ENCODE measurements at places on chromosomes 5 and 9.

DNA sequence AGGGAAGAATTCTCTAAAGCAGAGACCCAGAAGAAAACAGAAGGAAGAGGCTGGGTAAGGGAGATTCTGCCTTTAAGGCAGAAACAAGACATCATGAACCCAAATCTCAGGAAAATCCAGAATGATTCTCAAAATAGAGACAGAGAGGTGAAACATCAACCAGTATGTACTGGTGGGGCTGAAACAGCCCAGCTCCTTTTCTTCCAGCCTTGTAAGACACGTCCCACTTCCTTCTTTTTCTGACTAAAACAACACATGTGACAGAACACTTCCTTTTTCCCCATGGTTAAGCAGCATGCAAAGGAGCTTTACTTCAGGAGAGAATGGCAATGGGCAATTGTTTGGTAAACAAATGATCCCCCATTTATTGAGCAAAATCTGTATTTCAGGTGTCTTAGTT lies 230.8 kb upstream of the NR4A3 start:
- peaks cover 50% of the 10 kb centered on the region for H3K4me1 ChIP-seq
- peak overlapping the region; percentile 60 for H3K4me3 ChIP-seq
- no peaks in the 10 kb centered on the region for H3K27me3 ChIP-seq
- no peaks in the 10 kb centered on the region for H3K36me3 ChIP-seq

DNA sequence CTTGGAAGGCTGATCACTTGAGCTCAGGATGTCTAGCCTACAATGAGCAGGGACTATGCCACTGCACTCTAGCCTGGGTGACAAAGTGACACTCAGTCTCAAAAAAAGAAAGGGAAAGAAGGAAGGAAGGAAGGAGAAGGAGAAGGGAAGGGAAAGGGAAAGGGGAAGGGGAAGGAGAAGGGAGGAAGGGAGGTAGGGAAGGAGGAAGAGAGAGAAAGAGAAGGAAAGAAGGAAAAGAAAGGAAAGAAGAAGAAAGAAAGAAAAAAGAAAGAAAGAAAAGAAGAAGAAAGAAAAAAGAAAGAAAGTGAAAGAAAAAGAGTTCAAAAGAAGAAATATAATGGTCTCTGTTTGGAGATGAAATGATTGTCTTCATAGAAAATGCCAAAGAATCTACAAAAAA lies 10.8 kb upstream of the CSF1R start:
- H3K4me3 ChIP-seq = no peak overlapping the region
- no peaks in the 10 kb centered on the region for H3K36me3 ChIP-seq
- H3K4me1 ChIP-seq = no peaks in the 10 kb centered on the region

DNA sequence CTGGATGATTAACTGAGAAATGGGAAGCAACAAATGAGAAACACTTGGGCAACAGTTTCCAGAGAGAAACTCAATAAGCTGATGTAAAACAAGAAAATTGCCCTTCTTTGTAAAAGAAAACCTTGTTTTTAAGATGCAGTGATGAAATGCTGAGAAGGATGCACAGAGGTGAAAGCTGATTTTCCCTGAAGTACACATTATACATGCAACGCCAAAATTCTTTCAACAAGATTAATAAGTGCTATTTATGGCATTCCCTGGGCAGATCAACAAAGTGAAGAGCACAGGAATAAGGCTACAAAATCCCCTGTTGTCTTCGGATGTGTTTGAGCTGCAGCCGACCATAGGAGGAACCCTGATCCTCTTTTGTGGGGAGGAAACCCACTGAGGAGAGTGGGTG lies 208.0 kb upstream of the ANKH start:
- H3K27me3 ChIP-seq = no peaks in the 10 kb centered on the region
- no peaks in the 10 kb centered on the region for H3K36me3 ChIP-seq
- no peak for DNase-seq
- H3K4me3 ChIP-seq = no peak overlapping the region
- H3K4me1 ChIP-seq = no peaks in the 10 kb centered on the region
- no peak overlapping the region for H3K27ac ChIP-seq

- H3K36me3 ChIP-seq = no peaks in the 10 kb centered on the region
- H3K4me3 ChIP-seq = no peak overlapping the region
- H3K4me1 ChIP-seq = peaks cover 11% of the 10 kb centered on the region
- H3K27me3 ChIP-seq = peaks cover 12% of the 10 kb centered on the region
These were observed 4.7 kb upstream of the PLPP7 start for GRCh38 chr9:131284856-131285255.

- no peak for DNase-seq
- H3K36me3 ChIP-seq = no peaks in the 10 kb centered on the region
- H3K4me3 ChIP-seq = no peak overlapping the region
These were observed 114.2 kb upstream of the PHYKPL start for GRCh38 chr5:178346607-178347334.

- H3K4me3 ChIP-seq = no peak overlapping the region
- peaks cover under 1% of the 10 kb centered on the region for H3K27me3 ChIP-seq
- no peak for DNase-seq
- H3K36me3 ChIP-seq = no peaks in the 10 kb centered on the region
- H3K27ac ChIP-seq = peak overlapping the region; percentile 59
- H3K4me1 ChIP-seq = peaks cover 18% of the 10 kb centered on the region
These were observed 46.9 kb downstream of the NEURL1B start for GRCh38 chr5:172687940-172688339.

DNA sequence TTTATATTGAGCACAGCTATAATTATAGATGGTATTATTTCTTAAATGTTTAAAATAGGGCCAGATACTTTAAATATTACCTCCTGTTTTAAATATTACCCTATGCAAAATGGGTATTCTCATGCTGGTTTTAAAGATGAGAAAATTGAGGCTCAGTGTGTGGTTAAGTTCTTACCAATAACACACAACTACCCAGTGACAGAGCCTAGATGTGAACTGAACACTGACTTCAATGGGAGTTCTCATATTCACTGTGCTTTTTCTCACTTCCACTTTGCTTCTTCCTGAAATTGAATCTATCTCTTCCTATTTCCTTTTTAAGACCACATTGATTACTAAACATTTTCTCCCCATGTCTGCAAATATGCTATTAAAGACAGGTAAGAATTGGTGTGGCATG lies 135.8 kb upstream of the TUSC1 start:
- no peak for DNase-seq
- no peak overlapping the region for H3K27ac ChIP-seq
- no peaks in the 10 kb centered on the region for H3K4me1 ChIP-seq
- H3K36me3 ChIP-seq = no peaks in the 10 kb centered on the region
- no peak overlapping the region for H3K4me3 ChIP-seq

- peaks cover 45% of the 10 kb centered on the region for H3K27me3 ChIP-seq
- no peak overlapping the region for H3K27ac ChIP-seq
- H3K4me3 ChIP-seq = no peak overlapping the region
- H3K4me1 ChIP-seq = peaks cover 22% of the 10 kb centered on the region
These were observed 97.7 kb upstream of the LMX1B start for GRCh38 chr9:126515873-126516505.

- H3K4me3 ChIP-seq = no peak overlapping the region
- no peaks in the 10 kb centered on the region for H3K36me3 ChIP-seq
- H3K4me1 ChIP-seq = no peaks in the 10 kb centered on the region
These were observed 451.4 kb upstream of the C9orf72 start for GRCh38 chr9:28024676-28025075.

DNA sequence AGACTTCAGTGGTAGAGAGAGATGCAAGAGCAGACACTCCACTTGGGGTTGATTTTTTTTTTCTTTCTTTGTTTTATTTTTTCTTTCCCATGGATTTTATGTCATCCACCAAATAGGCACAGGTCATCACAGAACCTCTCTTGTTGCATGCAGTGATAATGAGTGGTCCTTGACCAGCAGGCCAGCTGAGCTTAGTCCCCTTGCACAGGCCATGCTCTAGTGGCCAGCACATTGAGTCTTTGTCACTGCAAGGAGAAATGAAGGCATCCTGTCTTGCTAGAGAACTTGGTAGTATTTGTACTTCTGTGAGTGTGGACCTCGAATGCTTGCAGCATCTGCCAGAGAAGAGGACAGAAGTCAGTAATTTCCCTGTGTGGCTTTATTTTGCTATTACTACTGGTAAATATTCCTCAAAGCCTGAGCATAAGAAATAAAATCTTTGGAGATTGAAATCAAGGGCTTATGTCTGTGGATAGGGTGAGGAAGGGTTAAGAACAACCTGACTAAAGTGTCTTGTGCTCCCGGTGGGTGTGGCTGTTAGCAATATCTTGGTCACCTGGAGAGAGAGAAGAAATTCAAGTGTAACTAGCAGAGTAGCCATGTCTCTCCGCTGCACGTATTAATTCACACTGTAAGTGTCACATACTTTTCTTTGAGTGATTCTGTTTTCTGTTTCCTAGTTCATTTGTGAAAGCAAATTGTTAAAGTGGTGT lies 45.3 kb upstream of the NCS1 start:
- H3K27ac ChIP-seq = peak overlapping the region; percentile 99
- H3K27me3 ChIP-seq = no peaks in the 10 kb centered on the region
- DNase-seq = no peak
- no peak overlapping the region for H3K4me3 ChIP-seq

DNA sequence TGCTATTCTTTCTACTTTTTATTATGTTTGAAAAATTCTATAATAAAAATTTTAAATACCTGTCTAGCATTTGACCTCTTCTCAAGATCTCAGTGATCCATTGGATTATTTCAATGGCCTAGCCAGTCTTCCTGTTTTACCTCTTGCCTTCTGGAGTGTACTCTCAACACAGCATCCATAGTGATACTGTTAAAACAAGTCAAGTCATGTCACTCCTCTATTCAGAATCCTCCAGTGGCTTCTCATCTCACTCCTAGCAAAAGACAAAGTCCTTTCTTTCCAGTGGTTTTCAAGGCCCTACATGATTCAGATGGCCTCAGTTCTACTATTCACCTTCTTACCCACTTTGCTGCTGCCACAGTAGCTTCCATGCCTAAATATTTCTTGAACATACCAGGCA lies 1.8 kb downstream of the MARVELD2 start:
- H3K4me3 ChIP-seq = no peak overlapping the region
- no peak overlapping the region for H3K27ac ChIP-seq
- H3K27me3 ChIP-seq = no peaks in the 10 kb centered on the region
- no peak for DNase-seq
- H3K36me3 ChIP-seq = peaks cover 17% of the 10 kb centered on the region

DNA sequence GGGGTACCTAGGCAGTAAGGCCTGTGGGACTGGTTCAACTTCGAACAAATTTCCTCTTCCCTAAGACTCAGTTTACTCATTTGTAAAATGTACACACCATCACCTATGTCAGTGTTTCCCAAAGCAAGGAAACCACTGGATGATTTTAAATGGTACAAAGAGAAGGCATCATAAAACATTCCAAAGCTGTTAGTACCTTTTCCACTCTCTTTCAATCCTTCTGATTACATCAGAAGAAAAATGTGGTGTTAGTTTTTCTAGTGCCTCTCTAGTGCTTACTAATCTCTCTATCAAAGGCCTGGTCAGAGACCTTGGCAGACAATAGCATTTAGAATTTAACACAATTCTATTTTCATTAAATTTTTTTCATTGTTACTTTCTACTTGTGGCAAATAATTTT lies 18.1 kb downstream of the NR6A1 start:
- no peak overlapping the region for H3K27ac ChIP-seq
- H3K4me3 ChIP-seq = no peak overlapping the region

GRCh38 chr5:129367883-129368282 lies 92.2 kb upstream of the ADAMTS19 start:
- DNase-seq = no peak
- H3K4me3 ChIP-seq = no peak overlapping the region
- no peaks in the 10 kb centered on the region for H3K27me3 ChIP-seq
- H3K36me3 ChIP-seq = no peaks in the 10 kb centered on the region

GRCh38 chr9:127430415-127430814 lies 6.2 kb downstream of the ZNF79 start:
- no peak overlapping the region for H3K27ac ChIP-seq
- peaks cover 17% of the 10 kb centered on the region for H3K4me1 ChIP-seq
- no peak for DNase-seq
- no peaks in the 10 kb centered on the region for H3K27me3 ChIP-seq

DNA sequence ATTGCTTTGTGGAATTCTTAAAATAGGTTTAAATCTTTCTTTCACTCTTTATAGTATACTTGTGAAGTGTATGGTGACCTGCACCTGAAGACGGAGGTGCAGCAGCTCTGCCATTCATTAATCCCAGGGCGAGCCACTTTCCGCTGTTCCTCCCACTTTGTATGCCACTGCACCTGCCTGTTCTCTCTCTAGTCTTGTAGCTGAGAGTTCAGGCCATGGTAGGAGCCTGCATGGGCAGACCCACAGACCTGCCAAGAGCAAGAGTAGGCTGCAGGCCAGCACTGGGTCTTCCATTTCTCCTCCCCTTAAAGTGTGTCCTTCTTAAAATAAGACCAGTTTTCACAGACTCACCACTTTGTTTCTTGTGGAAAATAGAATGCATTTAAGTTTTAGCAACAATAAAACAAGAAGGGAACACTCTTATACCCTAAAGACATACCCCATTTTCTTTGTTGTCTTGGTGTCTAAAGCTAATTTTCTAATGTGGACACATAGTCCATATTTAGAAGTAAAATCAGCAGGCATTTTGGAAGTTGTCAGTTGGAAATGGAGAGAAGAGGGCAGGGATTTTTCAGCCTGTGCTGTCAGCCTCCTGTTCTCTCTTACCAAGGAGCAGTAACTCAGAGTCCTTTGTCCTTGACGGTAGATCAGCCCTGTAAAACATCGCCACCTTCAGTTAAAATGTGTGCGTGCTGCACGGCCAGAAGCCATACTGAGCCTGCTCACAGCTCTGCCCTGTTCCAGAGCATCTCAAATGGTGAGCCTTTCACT lies 103.2 kb downstream of the SNCAIP start:
- H3K36me3 ChIP-seq = no peaks in the 10 kb centered on the region
- H3K4me3 ChIP-seq = no peak overlapping the region
- H3K27ac ChIP-seq = no peak overlapping the region
- peaks cover 24% of the 10 kb centered on the region for H3K27me3 ChIP-seq
- no peak for DNase-seq

Data from activated B cell treated with CpG ODN at 0.5 μM for 24 hours (primary cell).